ENCODE measurements at places on chromosomes 1 and 21. TPM values are rescaled to one million over a fixed set of nuclear protein-coding genes. Genes with fewer than 3 reads are reported as not detected.

DNA sequence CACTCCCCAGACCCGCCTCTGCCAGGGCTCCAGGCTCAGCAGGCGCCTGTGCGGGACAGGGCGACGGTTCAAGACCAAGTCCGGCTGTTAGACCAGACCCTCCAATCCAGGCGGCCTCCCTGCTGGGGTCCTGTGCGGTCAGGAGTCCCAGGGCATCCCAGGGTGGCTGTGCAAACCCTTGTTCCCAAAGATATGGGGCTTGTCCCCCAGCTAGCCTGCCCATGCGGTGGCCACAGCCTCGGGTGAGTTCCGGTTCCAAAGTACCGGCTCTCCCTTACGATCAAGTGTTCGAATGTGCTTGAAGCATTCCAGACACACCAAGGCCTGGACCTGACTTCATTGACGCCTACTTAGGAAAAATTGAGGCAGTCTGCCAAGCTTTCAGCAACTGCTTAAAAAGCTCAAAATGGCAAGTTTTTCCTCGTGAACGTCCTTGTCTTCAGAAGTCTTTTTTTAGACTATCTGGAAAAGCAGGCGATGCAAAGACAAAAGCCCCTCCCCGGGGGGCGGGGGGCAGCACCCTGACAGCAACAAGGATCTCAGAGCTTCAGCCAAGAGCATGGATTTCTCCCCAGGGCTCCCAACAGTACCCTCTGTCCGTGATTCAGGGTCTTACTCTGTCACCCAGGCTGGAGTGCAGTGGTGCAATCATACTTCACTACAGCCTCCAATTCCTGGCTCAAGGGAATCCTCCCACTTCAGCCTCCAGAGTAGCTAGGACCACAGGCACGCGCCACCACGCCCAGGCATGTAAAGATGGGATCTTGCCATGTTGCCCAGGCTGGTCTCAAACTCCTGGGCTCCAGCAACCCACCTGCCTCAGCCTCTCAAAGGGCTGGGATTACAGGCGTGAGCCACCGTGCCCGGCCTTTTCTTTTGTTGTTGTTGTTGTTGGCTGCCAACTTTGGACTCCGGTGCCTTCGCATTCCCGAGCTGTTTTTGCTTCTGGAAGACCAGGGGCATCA, 2.3 kb downstream of the FAAP20 start:
- H3K27ac ChIP-seq, result no peak overlapping the region
- DNase-seq, result no peak
- peaks cover 7% of the 10 kb centered on the region for H3K4me1 ChIP-seq

GRCh38 chr1:178869119-178869697, 1.7 kb downstream of the ANGPTL1 start:
- peaks cover 3% of the 10 kb centered on the region for H3K27me3 ChIP-seq
- H3K4me3 ChIP-seq, result no peak overlapping the region
- H3K27ac ChIP-seq, result no peak overlapping the region
- no peak for DNase-seq
- peaks cover 8% of the 10 kb centered on the region for H3K4me1 ChIP-seq

- H3K27me3 ChIP-seq, result no peaks in the 10 kb centered on the region
- no peaks in the 10 kb centered on the region for H3K36me3 ChIP-seq
- no peak for DNase-seq
- no peaks in the 10 kb centered on the region for H3K4me1 ChIP-seq
Observed at GRCh38 chr21:22871692-22872091, 1873.5 kb downstream of the NCAM2 start.

The FMO1 gene
- total RNA-seq, result not detected

DNA sequence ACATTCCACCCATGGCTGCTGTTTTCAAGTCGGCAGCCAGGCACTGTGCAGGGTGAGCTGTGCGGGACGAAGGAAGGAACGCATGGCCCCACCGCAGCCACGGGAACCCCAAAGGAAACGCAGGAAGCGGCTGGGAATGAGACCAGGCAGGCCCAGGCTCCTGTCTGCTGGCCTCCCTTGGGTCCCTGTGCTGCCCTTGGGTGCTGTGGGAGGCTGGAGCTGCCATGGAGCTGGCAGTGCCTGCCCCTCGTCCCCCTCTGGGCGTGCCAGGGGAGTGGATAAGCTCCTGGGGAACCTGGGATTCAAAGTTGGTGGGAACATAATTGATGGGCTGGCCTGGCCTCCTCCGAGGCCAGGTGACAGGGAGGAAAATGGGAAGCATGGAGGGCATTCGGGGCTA, 5.3 kb upstream of the KRTAP10-4 start:
- H3K4me3 ChIP-seq, result no peak overlapping the region
- H3K36me3 ChIP-seq, result no peaks in the 10 kb centered on the region
- peaks cover 12% of the 10 kb centered on the region for H3K4me1 ChIP-seq
- H3K27ac ChIP-seq, result no peak overlapping the region
- peaks cover 4% of the 10 kb centered on the region for H3K27me3 ChIP-seq

The CCDC181 gene
- total RNA-seq, result 0.09 TPM

DNA sequence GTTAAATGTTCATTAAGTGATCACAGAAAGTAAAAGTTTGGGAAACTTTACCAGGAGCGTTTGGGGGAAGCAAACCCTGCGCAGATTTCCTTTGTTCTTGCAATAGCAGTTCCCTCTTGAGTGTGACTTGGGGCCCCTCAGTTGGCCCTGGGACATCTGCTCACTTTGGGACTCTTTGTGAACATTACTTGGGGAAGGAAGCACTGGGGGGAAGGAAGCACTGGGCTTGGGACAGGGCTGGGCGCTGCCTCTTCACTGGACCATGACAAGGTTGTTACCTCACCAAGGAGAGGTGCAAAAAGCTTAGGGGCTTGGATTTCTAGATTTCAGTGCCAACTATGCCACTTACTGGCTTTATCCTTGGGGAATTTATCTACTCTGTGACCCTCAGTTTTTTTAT, 63.5 kb downstream of the ETS2 start:
- peaks cover 9% of the 10 kb centered on the region for H3K4me1 ChIP-seq
- peaks cover 19% of the 10 kb centered on the region for H3K27me3 ChIP-seq
- no peak overlapping the region for H3K27ac ChIP-seq

- DNase-seq, result no peak
- peaks cover 30% of the 10 kb centered on the region for H3K4me1 ChIP-seq
- no peak overlapping the region for H3K4me3 ChIP-seq
- no peaks in the 10 kb centered on the region for H3K36me3 ChIP-seq
- no peak overlapping the region for H3K27ac ChIP-seq
Observed at GRCh38 chr1:98398092-98398491, 263.4 kb upstream of the SNX7 start.

DNA sequence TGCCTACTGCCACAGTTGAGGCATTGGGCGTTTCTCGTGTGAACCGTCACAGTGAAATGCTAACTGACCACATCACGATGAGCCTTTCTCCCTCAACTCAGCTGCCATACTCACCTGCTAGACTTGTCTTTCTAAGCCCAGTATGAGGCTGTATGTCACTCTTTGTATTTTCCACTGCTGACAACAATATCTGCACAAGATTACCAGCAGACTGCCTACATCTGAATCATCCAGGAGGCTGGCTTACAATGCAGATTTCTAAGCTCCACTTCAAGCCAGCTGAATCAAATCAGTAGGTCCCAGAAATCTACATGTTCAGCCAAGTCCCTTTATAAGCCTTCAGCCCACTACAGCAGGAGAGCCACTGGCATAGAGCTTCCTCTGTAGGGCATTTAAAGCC, 355.0 kb upstream of the DUSP10 start:
- no peaks in the 10 kb centered on the region for H3K36me3 ChIP-seq
- H3K4me3 ChIP-seq, result no peak overlapping the region
- H3K4me1 ChIP-seq, result no peaks in the 10 kb centered on the region
- DNase-seq, result no peak

The TAS1R1 gene
- total RNA-seq, result not detected

DNA sequence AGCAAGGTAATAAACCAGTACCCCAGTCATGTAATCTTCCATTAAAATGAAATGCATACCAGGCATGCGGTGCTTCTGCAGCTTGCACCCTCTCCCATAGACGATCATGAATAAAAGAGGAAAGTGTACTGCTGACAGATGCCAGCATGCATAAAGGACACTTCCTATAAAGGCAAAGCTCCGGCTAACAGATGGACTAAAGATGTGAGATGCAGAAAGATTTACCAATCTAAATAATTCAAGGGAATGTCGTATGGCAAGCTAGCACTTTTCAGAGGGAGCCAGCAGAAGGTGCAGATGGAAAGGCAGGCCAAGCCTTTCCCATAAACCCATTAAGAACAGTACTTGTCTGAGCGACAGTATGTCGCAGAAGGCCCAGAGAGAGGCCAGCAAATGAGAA, 542.0 kb downstream of the NUF2 start:
- no peak overlapping the region for H3K27ac ChIP-seq
- H3K4me1 ChIP-seq, result no peaks in the 10 kb centered on the region
- no peaks in the 10 kb centered on the region for H3K36me3 ChIP-seq
- H3K4me3 ChIP-seq, result no peak overlapping the region
- H3K27me3 ChIP-seq, result no peaks in the 10 kb centered on the region
- DNase-seq, result no peak

The PAX7 gene
- total RNA-seq, result not detected

DNA sequence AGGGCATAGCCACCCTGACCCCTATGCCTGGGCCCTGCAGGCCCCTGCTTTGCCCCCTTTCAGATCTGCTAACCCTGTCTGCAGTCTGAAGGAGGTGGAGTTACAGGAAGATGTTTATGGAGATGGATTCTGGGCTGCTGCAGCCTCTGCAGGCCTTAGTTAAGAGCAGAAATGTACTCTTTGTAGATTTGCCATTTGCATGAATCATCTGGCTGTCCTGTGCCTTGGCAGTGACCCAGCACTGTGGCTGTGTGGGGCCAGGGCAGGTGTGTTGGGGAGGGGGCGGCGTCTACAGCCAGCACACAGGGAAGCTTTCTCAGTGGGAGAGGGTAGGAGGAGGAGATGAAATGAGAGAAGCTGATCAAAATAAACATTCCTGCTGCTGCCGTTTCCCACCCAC, 867.3 kb downstream of the PLA2G4A start:
- H3K27ac ChIP-seq, result no peak overlapping the region
- no peaks in the 10 kb centered on the region for H3K36me3 ChIP-seq
- H3K4me1 ChIP-seq, result no peaks in the 10 kb centered on the region
- H3K4me3 ChIP-seq, result no peak overlapping the region
- no peaks in the 10 kb centered on the region for H3K27me3 ChIP-seq

GRCh38 chr1:77036560-77036959, 169.3 kb downstream of the ST6GALNAC5 start:
- H3K4me3 ChIP-seq, result no peak overlapping the region
- no peak overlapping the region for H3K27ac ChIP-seq
- no peaks in the 10 kb centered on the region for H3K4me1 ChIP-seq
- H3K27me3 ChIP-seq, result no peaks in the 10 kb centered on the region
- no peak for DNase-seq

- H3K27ac ChIP-seq, result no peak overlapping the region
- no peak for DNase-seq
- peaks cover 7% of the 10 kb centered on the region for H3K27me3 ChIP-seq
Observed at GRCh38 chr1:183070923-183071618, 47.9 kb downstream of the LAMC1 start.

GRCh38 chr21:43208561-43209332, 39.9 kb downstream of the CRYAA start:
- H3K27ac ChIP-seq, result no peak overlapping the region
- no peaks in the 10 kb centered on the region for H3K4me1 ChIP-seq
- no peak for DNase-seq
- H3K36me3 ChIP-seq, result no peaks in the 10 kb centered on the region

GRCh38 chr1:37734629-37735591, 30.0 kb downstream of the EPHA10 start:
- no peaks in the 10 kb centered on the region for H3K4me1 ChIP-seq
- no peaks in the 10 kb centered on the region for H3K36me3 ChIP-seq
- H3K27ac ChIP-seq, result no peak overlapping the region

DNA sequence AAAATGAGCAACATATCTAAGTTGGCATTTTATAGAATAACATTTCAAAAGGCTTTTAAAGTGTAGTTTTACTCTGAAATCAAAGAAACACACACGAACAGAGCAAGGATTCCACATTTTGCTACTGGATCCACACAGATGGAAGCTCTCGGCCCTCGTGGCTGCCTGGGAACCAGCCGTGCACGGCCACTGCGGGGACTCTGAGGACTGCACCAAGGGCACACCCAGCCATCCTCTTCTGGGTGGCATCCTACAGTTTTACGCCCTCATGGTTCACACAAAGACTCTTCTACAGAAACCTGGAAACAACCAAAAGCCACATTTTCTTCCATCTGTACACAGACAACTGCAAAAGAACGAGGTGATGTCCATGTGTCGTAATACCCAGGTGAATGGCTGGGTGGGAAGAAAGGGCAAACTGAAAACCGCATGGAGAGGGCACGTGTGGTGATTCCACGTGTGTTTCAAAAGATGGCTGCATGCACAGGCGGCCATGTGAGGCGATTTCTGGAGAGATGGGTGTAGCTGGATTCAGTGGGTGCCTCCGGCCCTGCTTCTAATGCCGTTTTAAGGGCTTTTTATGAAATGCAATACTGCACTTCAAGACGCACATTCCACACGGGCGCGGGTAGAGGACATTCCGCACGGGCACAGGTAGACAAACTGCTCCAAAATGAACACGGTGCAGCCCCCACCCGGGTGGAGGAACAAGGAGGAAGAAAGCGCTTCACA, 8.1 kb downstream of the POFUT2 start:
- H3K36me3 ChIP-seq, result peaks cover 23% of the 10 kb centered on the region
- H3K4me1 ChIP-seq, result no peaks in the 10 kb centered on the region
